ENCODE measurements at places on chromosomes 2 and 18.

GRCh38 chr2:10835052-10835970, 22.7 kb upstream of the PDIA6 start:
- DNase-seq: peak; percentile 71

GRCh38 chr2:234960175-234961088, 8.6 kb downstream of the SH3BP4 start:
- DNase-seq: peak; percentile 37

GRCh38 chr18:74778191-74778847, 180.6 kb downstream of the ZNF407 start:
- no peak for DNase-seq

- DNase-seq: peak; percentile 95
Measured at GRCh38 chr18:6054256-6054842, 159.0 kb upstream of the TMEM200C start.

- no peak for DNase-seq
Measured at GRCh38 chr2:5939553-5939952, 247.4 kb downstream of the SOX11 start.
